NCI-H1105 (cell line): ENCODE measurements at places on chromosomes 7 and 10.

GRCh38 chr10:92122941-92123450, 167.9 kb downstream of the CPEB3 start:
- DNase-seq, result no peak

- no peak for DNase-seq
Observed at GRCh38 chr7:99229234-99229633, 21.3 kb upstream of the KPNA7 start.

DNA sequence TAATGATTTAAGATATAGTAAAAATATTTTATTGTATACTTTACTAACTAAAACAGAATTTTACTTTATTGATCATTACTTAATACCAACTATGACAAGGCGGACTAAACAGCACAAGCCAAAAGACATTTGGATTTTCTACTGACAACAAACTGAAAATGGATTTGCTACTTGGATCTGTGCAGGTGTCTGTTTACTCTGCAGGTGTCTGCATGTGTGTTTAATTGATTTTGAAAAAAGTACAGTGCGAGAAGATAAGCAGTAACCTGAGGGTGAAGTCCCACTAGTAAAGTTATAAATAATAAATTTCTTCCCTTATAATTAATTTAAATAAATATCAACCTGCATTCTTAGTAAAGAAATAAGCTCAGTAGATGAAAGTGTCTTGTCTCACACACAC, 696.8 kb upstream of the MBL2 start:
- DNase-seq, result no peak

DNA sequence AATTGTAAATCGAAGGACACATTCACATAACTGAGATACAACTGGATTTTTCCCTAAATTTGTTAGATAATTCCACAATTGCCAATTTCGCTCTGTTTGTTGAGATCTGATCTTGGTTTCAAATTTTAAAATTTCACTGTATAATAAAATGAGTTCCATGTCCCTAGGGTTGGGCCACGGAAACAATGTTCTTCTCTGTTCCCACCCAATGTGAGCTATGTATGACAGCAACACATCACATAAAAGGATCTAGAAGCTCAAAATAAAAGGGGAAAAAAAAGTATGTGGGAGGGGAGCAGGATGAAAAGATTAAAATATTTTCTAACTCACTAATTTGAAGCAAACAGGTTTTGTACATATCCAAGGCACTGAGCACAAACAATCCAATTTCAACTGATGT, 287.8 kb upstream of the MKLN1 start:
- DNase-seq, result no peak

- no peak for DNase-seq
Observed at GRCh38 chr7:84536271-84536870, 341.8 kb upstream of the SEMA3A start.

DNA sequence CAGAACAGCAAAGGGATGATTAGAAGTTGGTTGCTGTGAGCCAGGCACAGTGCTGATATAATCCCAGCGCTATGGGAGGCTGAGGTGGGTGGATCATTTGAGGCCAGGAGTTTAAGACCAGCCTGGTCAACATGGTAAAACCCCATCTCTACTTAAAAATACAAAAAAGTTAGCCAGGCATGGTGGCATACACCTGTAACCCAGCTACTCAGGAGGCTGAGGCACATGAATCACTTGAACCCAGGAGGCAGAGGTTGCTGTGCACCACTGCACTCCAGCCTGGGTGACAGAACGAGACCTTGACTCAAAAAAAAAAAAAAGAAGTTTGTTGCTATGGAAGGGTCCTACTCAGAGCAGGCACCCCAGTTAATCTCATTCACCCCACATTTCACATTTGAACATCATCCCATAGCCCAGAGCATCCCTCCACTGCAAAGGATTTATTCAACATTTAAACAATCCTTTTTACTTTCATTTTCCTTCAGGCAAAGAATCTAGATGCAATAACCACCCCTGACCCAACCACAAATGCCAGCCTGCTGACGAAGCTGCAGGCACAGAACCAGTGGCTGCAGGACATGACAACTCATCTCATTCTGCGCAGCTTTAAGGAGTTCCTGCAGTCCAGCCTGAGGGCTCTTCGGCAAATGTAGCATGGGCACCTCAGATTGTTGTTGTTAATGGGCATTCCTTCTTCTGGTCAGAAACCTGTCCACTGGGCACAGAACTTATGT, 4.1 kb downstream of the IL6 start:
- DNase-seq, result no peak

DNA sequence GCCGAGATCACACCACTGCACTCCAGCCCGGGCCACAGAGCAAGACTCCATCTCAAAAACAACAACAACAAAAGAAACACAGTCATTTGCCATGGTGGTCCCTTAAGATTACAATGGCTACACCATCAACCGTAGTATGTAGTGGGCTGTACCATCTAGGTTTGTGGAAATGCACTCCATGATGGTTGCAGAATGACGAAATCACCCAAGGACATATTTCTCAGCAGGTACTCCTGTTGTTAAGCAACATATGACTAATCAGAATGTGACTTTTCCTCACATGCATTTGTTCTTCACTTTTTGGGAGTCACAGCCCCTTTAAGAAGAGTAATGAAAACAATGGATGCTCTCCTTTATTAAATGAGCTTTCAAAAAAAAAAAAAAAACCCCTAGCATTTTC, 11.0 kb downstream of the SVIL start:
- DNase-seq, result no peak

GRCh38 chr10:119138346-119139306, 26.9 kb downstream of the SFXN4 start:
- DNase-seq, result no peak

DNA sequence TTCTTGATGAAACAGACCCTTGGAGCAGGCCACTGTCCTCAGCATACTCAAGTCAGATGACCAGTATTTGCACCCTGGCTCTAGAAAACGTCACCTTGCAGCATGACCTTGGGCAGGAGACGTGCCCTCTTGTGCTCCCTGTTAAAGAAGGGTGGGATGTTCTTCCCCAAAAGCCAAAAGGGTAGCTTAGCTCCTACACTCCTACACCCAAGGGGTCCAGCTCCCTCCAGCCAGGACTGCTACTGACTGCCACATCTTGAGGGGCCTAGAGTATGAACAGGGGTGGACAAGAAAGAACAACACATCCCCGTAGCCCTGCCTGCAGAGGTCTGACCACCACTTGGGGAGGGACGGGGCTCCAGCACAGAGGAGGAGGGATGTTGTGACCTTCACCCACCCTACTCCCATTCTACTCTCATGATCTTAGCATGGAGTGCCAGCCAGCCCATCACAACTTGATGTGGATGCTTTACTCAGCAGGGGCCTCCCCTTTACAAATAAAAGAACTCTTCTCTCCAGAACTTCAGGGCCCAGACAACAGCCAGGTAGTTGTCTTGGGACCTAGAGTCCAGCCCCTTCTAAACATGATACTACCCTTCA, 165.3 kb upstream of the ZMIZ1 start:
- no peak for DNase-seq

- DNase-seq, result no peak
Observed at GRCh38 chr7:50662996-50663395, 97.8 kb upstream of the DDC start.

- DNase-seq, result no peak
Observed at GRCh38 chr10:98481404-98481945, 34.7 kb upstream of the HPS1 start.

DNA sequence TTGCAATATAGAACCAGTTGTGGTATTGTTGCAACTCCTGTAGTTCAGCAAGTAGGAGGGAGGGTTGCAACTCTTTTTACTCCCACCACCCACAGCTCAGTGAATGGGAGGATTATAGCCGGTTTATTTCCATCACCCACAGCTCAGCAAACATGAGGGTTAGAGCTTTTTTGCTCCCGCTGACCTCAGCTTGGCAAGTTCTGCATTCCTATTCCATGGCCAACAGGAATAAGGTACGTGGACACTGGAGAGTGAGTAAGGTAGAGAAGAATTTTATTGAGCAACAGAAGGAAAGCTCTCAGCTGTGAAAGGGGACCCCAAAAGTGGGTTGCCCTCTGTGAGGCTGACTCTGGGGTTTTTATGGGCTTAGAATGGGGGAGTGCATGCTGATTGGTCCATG, 167.1 kb upstream of the SMIM30 start:
- DNase-seq, result no peak

GRCh38 chr10:32111585-32111984, 55.4 kb upstream of the KIF5B start:
- no peak for DNase-seq

DNA sequence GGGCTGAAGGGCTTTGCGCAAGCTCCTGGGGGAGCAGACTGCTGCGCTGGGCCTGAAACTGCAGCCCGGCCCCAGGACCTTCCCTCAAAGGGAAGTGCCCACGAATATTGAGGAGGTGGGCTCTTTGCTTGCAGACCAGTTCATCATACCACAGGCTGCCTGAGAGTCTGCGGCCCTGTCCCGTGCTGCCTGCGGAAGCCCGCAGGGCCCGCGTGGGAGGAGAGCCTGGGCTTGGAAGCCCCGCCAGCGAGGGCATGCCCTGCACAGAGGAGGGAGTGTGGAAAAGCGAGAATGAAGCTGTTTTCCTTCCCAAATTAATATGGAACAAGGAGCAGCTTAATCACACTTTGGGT, 83.6 kb upstream of the MKI67 start:
- DNase-seq, result no peak

- no peak for DNase-seq
Observed at GRCh38 chr10:70357565-70357964, 24.9 kb downstream of the LRRC20 start.

- no peak for DNase-seq
Observed at GRCh38 chr10:33332183-33333065, 2.0 kb downstream of the NRP1 start.

- no peak for DNase-seq
Observed at GRCh38 chr10:105148456-105148855, 507.4 kb downstream of the SORCS3 start.

- no peak for DNase-seq
Observed at GRCh38 chr7:113521468-113521867, 397.3 kb downstream of the PPP1R3A start.

DNA sequence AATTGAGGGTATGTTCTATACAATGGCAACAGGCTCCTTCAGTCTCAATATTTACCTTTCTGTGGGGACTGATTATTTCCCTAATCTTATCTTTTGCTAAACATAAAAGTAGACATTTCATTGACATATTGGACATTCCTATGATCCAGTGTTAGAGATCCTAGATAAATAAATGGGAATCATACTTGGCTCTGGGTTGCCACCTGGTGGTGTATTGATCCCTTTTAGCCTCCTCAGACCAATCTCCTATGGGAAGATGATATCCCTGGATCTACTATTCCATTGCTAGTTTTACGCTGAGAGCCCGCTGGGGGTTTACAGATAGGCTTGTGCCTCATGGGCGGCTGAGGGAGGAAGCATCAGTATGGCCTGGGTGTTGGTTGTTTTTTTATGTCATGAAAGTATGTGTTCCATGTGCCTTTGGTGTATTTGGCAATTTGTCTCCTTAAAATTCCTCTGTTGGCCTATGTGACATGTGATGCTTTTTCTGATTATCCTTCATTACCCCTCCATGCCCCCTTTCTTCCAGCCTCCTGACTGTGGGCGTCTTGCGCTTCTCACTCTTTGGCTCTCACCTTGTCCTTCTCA, 18.8 kb downstream of the CELF2 start:
- no peak for DNase-seq

- no peak for DNase-seq
Observed at GRCh38 chr10:54958844-54959243, 157.8 kb upstream of the PCDH15 start.

DNA sequence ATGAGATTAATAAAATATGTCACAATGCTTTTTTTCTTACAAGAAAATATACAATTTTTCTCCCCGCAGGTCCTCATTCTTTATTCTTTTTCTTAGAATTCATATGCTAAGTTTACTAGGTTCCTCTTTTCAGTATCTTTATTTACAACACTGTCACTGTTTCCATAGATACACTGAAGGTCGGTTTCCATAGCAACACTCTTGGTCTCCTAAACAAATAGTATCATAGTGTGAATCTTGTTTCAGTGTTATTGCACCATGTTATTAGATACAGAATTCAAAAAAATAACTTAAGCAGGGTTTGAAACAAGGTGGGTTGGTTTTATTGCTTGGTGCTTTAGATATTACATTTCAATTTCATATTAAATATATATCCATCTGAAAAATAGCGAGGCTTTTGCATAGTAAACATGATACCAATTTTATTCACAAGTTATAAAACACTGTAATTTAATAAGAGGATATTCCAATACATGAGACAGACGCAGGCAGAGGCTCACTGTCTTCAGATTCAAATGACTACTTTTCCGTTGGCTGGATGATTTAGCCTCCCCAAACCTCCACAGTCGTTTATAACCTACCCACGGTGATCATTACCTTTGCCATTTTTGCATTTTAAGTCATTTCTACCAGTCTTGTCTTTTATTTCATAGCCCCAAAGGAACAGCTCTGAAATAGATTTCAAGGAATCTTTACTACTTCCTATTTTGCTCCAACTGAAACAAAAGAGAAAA, 88.9 kb upstream of the KLF6 start:
- no peak for DNase-seq

DNA sequence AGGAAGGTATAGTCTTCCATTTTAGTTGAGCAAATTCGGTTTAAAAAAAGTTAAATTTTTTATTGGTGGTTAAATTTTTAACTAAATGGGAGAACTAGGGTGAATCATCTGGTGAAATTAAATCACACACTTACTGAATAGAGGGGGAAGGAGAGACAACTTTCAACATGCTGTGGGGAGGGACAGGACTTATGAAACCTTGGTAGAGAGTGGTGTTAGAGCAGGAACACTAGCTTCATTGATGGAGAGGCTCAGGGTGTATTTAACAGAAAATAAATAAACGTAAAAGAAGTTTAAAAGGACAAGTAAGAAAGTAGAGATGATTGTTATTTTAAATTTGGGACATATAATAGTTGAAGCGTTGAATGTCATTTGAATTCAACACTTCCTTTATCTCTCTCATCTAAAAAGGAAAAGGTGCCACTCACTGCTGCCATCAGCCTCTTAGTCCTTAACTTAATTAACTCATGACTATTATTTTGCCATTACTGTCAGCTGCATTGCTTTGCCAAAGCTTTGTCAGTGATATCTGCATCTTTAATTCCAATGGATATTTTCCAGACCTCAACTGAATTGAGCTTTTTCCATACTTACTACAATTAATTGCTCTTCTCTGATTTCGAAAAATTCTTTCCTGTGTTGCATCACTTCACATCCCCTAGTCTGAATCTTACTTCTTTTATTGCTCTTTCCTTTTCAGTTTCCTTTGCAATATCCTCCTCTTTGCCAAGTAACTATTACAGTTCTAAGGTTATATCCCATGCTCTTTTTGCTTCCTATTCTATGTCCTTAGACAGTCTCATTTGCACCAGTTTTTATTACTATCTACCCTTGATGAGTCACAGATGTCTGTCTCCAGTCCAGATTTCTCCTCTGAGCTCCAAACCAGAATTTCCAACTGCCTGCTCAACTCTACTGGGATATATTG, 71.7 kb downstream of the GNAT3 start:
- DNase-seq, result no peak

GRCh38 chr7:104156842-104157277, 51.0 kb downstream of the ORC5 start:
- peak; percentile 8 for DNase-seq

- DNase-seq, result no peak
Observed at GRCh38 chr7:78062214-78062613, 263.6 kb downstream of the PHTF2 start.

GRCh38 chr10:91616137-91616536, 16.7 kb downstream of the PPP1R3C start:
- no peak for DNase-seq

- no peak for DNase-seq
Observed at GRCh38 chr7:27735165-27735564, 4.8 kb upstream of the TAX1BP1 start.
